ENCODE measurements at places on chromosomes 13 and 19.

DNA sequence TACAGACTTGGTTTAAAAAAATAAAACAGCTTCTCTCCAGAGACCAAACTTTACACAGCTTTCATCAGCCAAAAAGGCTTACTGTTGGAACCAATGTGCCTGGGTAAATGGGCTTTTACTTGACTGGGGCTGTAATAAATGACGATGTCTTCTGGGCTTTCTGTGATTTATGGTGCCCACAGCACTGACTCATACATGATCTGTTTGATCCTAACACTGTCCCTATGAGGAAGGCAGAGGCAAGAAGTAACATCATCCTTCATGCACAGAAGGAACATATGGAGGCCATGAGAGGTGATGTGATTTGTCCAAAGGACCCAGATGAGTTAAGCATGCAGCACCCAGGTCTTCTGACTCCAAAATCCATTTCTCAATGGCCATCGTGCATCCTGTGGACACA lies 77.4 kb downstream of the DOCK9 start:
- DNase-seq, result no peak

DNA sequence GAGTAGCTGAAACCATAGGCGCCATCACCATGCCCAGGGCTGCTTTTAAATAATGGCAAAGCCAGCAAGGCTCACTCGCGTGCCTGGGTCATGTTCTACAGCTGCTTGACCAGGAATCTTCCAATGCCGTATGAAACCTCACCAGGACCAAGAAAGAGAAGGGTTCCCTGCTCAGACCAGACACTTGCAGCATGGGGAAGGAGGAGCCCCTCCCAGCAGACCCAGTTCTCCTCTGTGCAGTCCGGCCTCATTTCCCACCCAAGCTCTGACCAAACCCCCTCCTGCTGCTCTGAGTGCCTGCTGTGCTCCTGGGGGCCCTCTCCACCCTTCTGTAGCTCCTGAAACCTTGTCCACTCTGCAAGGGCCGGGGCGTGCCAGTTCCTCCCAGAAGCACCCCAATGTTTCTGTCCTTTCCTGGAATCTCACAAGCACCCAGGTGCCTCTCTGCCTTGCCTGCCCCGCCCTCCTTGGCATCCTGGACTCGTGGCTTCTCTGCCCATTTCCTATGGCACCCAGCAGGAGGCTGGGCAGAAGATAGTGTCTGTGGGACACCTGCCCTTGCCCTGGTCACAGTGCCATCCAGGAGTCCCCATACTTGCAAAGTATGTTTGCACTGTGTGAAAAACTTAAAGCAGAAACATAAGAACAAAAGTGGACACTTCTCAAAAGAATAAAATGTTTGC lies 6.8 kb upstream of the SLC7A9 start:
- no peak for DNase-seq

DNA sequence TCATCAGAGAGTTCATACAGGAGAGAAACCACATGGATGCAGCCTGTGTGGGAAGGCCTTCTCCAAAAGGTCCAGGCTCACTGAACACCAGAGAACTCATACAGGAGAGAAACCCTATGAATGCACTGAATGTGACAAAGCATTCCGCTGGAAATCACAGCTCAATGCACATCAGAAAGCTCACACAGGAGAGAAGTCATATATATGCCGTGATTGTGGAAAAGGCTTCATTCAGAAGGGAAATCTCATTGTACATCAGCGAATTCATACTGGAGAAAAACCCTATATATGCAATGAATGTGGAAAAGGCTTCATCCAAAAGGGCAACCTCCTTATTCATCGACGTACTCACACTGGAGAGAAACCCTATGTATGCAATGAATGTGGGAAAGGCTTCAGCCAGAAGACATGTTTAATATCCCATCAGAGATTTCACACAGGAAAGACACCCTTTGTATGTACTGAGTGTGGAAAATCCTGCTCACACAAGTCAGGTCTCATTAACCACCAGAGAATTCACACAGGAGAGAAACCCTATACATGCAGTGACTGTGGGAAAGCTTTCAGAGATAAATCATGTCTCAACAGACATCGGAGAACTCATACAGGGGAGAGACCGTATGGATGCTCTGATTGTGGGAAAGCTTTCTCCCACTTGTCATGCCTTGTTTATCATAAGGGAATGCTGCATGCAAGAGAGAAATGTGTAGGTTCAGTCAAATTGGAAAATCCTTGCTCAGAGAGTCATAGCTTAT lies 17.7 kb downstream of the ZNF613 start:
- no peak for DNase-seq

DNA sequence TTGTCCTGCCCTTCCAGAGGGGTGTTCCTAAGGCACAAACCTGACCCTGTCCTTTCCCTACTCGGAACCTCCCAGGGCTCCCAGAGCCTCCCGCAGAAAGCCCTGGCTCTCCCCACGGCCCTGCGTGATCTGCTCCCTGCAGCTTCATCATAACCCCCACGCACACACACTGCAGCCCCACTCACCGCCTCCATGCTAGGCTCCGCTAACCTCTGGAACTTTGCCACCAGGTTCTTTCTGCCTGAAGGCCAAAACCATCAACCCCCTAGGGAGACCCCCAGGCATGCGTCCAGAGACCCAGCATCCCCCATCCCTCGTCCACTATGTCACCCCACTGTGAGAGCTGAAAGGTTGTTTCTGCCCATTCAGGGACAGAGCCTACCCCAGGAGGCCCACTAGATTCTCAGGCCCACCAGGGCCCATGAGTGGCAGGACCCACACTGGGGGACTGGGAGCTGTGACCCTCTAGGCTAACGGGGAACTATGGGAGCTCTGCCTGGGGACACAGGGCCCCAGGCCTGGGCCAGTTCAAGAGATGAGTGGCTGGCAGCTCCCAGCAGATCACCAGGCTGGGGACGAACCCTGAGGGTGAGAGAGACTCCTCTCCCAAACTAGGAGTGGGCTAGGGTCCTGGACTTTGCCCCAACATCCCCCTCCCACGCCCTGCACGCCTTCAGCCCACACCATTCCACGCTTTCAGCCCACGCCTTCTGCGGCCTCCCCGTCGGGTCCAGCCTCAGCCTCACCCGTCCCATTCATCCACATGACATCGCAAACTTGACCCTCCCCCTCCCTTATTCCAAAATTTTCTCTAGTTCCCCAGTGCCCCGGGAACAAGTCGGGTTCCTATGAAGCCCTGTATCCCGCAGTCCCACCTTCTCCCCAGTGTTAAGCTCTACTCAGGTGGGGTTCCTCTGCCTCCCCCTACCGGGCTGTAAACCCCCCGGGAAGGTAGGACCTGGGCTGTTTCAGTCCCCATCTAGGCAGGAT lies 33.2 kb upstream of the PNMA8B start:
- DNase-seq, result no peak
